ENCODE measurements at places on chromosomes 6 and 20.

DNA sequence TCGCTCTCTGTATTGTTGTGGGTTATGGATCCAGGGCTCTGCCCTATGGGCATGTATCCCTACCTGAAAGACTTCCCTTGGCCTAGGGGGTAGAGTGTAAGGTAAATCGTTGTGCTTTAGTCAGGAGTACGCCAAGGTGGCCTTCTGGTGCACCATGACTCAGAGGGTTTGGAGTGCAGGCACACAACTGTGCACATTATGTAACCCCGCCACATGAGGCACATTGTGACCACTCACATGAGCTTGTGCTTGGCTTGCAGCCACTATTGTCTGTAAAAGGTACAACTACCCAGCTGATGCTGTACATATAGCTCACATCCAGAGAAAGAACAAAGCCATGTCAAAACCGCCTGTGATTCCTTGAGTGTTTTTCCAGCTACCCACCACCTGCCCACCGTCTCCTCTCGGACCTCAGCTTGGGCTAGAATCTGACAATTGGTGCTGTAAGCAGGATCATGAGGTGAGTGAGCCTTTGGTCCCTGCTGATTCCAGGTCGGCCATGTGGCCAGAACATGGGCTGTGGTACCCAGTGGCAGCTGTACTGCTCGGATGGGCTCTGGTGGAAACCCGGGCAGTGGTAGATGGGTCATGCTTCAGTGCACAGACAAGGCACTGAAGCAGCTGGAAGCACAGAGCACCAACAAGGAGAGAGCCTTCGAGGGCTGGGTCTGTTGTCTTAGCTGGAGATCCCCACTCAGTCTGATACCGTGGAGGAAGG lies 33.8 kb downstream of the HDDC2 start:
- DNase-seq, result no peak

DNA sequence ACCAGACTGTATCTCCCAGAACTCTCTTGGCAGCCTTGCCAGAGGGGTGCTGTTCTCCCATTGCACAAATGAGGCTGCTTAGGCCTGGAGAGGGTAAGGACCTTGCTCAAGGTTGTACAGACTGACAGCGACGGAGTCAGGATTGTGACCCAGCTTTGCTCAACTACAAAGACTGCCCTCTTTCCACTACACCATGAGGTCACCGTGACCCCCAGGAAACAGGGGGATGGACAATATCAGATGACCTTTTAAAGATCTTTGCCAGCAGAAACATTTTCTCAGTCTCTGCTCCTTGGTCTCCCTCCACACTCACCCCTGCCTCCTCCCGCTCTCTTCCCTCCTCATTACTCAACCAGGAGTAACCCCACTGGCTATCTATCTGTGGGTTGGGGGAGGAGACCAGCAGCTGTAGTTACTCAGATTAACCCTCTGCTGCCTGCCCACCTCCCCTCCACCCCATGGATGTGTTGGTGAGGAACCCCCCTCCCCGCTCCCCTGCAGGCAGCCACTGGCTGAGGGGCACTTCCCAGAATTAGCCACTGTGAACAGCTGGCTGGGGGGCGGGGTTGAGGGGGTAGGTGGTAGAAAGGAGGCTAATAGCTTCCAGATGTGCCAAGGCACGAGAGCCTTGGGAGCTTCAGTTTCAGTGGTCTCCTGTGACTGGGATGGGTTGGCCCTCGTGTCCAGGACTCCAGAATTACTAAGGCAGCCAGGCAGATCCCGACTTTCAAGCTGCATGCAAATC lies 26.9 kb upstream of the MRPS18A start:
- no peak for DNase-seq

DNA sequence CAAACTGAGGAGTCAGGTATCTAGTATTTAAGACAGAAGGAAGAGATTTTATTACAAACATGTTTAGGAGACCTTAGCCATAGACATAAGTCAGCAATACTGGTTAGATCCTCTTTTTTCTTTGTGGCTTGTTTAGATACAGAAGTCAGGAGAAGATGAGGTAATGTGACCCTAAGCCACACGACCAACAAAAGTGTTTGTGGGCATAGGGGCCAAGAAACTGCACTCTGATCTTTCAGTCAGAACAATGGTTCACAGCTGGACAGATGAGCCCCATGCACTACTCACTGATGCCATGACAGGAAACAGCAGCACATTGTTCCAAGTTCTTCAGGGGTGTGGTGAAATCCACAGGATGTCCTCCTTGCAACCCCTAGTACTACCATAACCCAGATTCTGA lies 238.5 kb upstream of the RAB32 start:
- DNase-seq, result no peak

DNA sequence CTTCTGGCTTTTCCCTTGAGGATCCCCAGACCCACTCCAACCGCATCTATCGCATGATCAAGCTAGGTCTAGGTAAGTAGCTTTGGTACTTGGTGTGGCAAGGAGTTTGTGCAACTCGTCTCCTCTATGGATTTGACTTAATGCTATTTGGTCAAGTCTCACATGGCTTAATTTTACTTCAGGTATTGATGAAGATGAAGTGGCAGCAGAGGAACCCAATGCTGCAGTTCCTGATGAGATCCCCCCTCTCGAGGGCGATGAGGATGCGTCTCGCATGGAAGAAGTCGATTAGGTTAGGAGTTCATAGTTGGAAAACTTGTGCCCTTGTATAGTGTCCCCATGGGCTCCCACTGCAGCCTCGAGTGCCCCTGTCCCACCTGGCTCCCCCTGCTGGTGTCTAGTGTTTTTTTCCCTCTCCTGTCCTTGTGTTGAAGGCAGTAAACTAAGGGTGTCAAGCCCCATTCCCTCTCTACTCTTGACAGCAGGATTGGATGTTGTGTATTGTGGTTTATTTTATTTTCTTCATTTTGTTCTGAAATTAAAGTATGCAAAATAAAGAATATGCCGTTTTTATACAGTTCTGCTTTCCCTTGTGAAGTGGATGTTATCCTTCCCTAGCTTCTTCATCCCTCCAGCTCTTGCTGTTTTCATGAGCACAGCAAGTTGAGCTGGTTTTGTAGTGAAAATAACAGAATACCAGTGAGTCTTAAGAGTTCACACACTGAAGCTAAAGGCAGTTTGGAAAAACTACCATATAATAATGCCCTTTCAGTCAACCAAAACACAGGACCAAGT lies 3.8 kb downstream of the SLC35B2 start:
- DNase-seq, result peak; percentile 35

- no peak for DNase-seq
These were observed 179.8 kb downstream of the SOD2 start for GRCh38 chr6:159513074-159513720.

- DNase-seq, result peak; percentile 64
These were observed 7.5 kb downstream of the BCAS1 start for GRCh38 chr20:54062812-54063280.

DNA sequence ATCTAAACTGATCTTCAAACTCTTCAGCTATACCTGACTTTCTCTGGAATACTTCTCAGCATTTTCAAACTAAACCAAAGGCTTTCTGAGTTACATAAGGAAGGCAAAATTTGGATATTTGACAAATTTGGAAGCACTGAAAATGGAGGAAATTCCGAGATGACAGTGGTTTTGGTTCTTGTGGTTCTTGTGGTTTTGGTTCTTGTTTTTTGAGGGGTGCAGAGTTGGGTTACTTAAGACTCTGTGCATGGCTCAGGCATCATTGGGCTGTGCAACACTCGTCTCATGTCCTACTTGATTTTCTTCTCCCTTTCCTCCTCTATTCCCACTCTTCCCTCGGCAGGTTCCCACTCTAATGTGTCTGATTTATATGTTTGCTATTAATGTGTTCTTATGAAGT lies 78.0 kb downstream of the SLC22A3 start:
- DNase-seq, result no peak

DNA sequence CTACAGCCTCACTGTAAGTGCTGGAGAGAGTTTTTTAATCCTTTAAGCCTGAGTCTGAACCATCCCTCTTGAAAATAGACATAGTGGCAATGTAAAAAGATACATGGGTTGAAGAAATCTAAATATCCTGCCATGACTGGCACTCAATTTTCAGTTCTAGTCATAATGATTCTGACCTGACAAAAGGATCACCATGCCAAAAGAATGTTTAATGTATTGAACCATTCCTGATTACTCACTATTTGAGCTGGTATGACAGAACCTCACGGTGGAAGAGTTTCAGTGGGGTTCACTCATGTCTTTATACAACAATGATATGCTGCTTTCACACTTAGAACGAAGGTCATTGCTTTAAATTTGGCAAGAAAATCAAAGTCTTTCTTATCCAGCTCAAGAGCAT lies 93.4 kb downstream of the HIVEP2 start:
- no peak for DNase-seq

- no peak for DNase-seq
These were observed 73.1 kb downstream of the NDUFAF5 start for GRCh38 chr20:13857961-13858360.

GRCh38 chr20:57683287-57683686 lies 26.5 kb downstream of the PMEPA1 start:
- no peak for DNase-seq
